ENCODE measurements at places on chromosomes 3 and 15.

DNA sequence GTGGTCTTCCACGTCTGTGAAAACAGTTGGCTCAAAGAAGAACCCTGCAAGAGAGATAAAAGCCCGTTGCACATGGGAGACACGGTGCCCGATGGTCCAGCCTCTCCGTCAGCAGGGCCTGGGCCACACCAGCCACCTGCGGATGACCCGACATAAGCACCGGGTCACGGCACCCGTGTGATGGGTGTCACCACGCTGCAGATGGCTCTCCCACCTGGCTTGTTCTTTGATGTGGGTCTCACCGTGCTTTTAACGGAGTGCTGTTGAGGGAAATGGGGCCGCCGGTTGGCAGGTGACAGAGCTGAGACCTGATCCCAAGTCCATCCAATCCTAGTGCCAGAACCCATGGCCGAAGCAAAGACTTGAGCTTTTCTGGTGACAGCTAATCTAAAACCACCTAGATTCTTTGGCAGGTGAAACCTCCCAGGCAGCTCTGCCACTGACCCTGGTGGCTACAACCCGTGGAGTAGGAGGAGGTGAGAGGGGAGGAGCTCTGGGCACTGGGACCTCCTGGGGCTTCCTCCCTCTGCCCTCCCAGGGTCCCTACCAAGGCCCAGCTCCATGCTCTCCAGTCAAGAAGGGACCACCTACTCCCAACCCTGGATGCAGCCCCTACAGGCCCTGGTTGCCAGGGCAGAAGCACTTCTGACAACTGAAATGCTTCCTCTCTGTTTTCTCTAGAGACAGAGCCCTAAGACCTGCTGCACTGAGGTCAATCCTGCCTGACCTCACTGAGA, 23.4 kb upstream of the SLC41A3 start:
- no peak for DNase-seq

- DNase-seq = no peak
These were observed 132.3 kb downstream of the FAM43A start for GRCh38 chr3:194817936-194818335.

GRCh38 chr15:34892963-34893591, 76.5 kb downstream of the AQR start:
- no peak for DNase-seq

GRCh38 chr3:188257384-188258026, 103.5 kb downstream of the LPP start:
- DNase-seq = no peak

GRCh38 chr3:28989646-28990089, 291.2 kb upstream of the RBMS3 start:
- DNase-seq = no peak

GRCh38 chr3:9298236-9298635, 48.8 kb upstream of the SRGAP3 start:
- DNase-seq = no peak

GRCh38 chr15:95591886-95592285, 738.6 kb upstream of the NR2F2 start:
- no peak for DNase-seq

DNA sequence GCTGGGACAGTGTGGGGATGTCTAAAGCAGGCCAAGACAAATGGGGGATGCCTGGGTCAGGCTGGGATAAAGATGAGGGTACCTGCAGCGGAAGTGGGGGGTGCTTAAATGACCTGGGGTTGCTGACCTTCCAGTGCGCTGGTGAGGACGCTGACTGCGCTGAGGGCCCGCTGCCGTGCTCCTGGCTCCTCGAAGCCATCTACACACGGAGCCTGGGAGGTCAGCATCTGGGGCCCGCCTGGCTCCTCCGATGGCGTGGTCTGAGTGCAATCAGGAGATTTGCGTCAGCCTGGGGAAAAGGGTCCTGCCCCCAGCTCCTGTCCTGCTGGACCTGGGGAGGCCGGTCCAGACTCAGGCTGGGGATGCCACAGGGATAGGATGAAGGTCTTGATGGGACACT, 50.7 kb downstream of the SCN5A start:
- DNase-seq = no peak

DNA sequence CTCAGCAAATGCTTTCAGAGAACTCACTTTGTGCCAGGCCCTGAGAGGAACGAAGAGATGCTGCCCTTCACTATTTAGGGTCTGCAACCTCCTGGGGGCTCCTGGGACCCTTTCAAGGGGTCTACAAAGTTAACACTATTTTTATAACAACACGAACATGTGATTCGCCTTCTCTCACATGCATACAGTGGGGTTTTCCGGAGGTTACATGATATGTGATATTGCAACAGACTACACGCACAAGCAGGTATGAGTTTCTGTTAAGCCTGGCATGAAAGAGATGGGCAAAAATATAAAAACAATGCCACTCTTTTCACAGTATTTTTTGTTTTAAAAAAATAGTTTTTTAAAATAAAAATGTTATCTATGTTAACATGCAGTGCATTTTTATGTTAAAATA, 10.3 kb downstream of the STARD5 start:
- DNase-seq = no peak

DNA sequence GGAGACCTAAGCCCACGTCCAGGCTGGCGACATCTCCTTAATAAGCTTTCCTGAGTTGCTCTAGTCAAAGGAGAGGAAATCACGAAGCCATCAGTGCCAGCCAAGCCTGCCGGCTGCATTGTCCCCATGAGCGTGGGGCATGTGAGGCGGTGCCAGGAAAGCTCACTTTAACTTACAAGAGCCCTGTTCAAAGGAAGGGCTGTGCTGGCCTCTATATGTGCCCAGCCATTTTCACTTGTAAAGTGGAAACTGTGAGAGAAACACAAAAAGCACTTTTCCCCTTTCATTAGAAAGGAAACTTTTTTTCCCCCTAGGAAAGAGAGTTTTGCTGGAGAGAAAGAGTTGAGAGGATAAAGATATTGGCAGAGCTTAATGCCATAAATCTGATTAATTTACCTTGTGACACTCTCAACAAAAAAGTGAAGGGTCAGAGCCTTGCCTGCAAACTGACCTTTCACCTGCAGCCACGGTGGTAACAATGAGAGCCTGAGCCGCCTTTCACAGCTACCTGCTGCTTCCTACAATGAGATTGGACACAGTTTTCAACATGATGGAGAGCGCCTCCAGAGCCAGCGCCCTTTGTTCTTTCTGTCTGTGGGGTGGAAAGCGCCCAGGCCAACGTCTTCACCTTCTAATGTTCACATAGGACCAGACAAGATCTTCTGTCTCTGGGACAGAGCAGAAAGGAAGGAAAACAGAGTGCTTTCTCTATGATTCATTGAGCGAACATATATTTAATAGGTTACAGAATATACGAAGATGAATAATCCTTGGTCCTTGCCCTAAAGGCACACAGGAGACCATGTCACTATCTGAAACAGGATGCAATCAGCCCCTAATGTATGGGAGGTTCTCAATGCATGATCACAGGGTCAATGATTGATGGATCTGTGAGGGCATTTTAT, 233.1 kb upstream of the HES1 start:
- DNase-seq = no peak

- no peak for DNase-seq
These were observed 42.3 kb upstream of the LRRFIP2 start for GRCh38 chr3:37216597-37217097.

GRCh38 chr3:171058058-171058457, 31.5 kb upstream of the SLC2A2 start:
- DNase-seq = no peak

- DNase-seq = no peak
These were observed 3.4 kb downstream of the FSD2 start for GRCh38 chr15:82802497-82802896.

DNA sequence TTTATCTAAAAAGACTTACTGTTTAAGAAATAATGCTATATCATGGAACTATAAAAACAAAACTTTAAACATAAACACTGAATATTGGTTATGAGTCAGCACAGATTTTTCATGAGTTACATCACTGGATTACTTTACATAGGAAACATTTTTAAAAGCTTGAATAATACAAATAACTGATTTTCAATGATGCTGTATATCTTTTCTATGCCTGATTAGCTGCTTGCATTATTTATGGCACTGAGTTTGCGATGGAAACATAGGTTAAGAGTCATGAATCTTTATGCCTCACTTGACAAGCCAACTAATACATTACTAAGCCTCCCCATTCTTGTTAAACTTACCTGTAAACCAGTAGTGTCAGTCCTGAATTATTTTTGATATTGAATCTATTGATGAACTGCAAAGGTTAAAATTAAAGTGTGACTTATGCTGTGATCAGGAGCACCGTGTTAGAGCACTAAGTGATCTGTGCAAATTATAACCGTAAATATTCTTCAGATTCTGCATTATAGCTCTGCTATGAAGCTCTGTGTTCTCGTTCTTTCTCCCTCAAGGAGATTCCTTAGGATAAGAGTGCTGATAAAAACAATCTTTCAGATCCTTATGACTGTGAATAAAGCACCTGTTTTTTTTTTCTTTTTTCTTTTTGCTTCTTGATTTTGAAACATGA, 437.3 kb upstream of the BCHE start:
- DNase-seq = no peak

DNA sequence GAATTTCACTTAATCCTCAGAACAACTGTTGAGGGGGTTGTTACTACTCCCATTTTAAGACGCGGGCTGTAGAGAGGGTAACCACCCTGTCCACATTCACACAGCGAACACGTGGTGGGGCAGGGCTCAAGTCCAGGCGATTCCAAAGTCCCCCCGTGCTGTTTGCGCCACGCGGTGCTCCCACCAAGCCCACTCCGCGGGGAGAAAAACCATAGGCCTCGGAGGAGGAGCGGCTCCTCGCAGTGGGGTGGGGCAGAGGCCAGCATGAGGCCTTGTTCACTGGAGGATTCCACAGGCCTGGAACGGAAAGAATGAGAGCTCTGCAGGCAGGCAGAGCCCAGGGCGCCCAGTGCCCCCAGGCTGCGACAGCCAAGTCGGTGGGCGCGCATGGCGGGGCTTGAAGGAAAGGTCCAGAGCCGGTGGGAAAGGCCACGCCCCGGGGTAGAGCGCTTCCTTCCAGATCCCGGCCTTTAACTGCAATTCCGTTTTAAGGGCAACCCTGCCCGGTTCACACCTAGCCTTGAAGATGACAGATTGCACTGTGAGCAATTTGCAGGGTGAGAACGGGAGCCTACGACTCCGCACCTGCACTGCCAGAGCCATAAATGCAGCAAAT, 161.8 kb upstream of the TBL1XR1 start:
- peak; percentile 80 for DNase-seq

DNA sequence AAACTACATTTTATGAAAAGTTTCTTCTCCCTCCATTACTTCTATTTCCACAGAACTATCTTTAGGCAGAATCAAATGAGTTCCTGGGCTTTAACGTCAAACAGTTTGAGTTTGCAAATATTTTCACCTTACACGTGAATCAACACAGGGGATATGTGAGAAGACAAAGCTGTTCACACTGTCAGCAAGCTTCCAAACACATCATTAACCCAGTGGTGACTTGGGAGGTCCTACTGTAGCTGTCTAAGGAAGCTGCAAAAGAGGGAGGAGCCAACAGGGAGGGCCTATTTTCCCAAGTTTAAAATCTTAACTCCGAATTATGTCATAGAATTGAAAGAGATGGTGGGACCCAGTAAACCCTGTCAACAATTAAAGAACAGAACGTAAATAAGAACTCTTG, 337.8 kb upstream of the DNAJC19 start:
- DNase-seq = no peak

DNA sequence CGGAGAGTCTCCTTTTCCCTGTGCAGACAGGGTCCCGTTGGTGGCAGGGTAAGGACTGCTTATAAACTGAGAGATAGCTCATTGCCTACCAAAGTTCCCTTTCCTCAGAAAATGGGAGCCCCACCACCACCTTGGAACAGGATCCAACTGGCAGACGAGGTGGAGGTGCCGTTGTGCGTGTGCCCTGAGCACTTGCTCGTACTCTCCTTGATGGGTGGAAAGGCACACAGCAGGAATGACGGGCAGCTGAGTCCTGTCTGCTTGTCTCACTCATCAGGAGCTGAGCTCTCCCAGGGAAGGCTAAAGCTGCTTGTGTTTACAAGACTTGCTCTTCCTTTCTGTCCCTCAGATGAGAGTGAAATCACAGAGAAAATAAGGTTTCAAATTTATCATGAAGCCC, 60.7 kb downstream of the B3GNT5 start:
- no peak for DNase-seq

DNA sequence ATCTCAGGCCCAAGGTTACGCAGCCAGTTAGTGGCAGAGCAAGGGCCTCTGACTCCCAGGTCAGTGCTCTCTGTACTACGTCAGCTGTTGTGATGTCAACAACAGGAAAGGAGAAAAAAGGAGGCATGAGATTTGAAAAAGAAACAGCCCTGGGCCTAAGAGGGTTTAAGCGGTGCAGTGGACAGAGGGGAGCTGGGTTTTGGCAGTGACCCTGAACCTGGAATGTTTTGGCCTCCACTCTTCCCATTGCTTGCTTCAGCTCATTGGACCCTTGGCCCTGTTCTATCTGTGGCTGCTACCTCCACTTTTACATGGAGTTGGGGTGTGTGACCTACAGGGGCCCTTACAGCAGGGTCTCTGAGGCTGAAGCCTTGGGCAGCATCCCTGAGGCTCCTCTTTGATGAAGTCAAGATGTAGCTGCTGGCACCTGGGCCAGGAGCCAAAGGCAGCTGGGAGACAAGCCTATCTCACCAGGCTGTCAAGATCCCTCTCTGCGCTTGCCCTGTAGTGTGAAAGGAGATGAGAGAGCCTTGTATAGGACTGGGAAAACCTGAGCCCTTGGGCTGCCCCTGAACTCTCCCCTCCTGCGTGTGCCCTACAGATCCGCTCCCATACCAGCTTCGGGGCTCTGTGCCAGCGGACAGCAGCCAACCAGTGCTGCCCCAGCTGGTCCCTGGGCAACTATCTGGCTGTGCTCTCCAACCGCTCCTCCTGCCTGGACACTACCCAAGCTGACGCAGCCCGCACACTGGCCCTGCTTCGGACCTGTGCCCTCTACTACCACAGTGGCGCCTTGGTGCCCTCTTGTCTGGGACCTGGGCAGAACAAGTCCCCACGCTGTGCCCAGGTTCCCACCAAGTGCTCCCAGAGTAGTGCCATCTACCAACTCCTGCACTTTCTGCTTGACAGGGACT, 8.7 kb downstream of the DISP2 start:
- DNase-seq = no peak

DNA sequence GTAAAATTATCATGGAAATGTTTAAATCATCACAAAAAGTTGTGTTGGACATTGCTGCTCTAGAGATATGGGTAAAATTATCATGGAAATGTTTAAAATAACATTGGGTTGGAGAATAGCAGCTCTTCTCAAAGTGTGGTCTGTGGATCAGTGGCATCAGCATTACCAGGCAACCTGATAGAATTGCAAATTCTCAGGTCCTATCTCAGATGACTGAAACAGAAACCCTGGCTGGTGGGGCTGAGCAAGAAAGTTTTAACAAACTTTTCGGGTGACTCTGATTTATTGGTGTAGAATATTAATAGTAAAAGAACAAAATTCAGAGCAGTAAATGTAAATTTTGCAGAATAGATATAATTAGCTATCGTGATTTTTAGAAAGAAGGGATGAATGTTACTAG, 28.9 kb downstream of the NXPE3 start:
- no peak for DNase-seq

All from DMS53 (cell line).